Mucosa of gallbladder (tissue), 1 donor: ENCODE measurements at places on chromosomes 2 and 18. TPM values are rescaled to one million over a fixed set of nuclear protein-coding genes. Genes with fewer than 3 reads are reported as not detected.
A peak's percentile ranks its signal among the peaks of the same experiment; 100 is the strongest.

DNA sequence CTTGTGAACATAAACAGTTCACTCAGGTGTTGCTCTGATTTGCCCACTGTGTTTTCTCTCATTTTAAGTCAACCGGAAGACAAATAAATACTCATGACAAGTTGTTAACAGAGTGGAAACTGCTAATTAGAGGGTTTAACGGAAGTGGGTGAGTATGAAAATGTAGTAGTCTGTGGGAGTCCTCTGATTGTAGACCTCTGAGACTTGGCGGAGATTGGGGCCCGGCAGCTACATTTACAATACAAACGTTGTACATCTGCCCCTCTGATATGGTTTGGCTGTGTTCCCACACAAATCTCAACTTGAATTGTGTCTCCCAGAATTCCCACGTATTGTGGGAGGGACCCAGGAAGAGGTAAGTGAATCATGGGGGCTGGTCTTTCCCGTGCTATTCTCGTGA, 107.3 kb upstream of the FAM98A start:
- DNase-seq = no peak

DNA sequence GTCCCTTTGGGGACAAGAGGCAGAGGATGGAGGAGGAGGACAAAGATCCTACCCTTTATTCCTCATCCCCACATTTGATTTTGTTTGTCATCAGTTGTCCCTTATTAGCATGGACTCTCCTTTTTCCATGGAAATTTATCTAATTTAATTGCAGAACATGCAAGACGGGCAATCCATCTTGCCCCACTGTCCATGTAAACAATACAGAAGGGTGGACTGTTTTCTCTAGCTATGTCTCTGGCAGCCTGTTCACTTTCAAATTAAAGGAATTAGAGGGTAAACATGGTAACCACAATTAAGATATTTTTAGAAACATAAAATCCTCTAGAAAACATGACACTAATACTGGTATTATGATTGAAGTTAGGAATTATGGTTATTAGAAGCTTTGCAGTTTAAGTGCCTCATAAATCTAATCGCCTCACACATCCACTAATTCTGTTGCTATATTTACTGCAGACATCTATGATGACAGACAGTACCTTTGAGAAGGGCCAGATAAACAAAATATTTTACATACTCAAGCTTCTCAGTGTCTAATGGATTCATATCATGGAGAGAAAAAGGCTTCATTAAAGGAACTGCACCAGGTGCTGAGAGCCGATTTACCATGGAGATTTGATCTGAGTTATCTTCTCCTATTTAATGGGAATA, 215.5 kb downstream of the LNPK start:
- DNase-seq = no peak

- DNase-seq = peak; percentile 43
Measured at GRCh38 chr2:227862227-227862740, 9.1 kb upstream of the DAW1 start.

DNA sequence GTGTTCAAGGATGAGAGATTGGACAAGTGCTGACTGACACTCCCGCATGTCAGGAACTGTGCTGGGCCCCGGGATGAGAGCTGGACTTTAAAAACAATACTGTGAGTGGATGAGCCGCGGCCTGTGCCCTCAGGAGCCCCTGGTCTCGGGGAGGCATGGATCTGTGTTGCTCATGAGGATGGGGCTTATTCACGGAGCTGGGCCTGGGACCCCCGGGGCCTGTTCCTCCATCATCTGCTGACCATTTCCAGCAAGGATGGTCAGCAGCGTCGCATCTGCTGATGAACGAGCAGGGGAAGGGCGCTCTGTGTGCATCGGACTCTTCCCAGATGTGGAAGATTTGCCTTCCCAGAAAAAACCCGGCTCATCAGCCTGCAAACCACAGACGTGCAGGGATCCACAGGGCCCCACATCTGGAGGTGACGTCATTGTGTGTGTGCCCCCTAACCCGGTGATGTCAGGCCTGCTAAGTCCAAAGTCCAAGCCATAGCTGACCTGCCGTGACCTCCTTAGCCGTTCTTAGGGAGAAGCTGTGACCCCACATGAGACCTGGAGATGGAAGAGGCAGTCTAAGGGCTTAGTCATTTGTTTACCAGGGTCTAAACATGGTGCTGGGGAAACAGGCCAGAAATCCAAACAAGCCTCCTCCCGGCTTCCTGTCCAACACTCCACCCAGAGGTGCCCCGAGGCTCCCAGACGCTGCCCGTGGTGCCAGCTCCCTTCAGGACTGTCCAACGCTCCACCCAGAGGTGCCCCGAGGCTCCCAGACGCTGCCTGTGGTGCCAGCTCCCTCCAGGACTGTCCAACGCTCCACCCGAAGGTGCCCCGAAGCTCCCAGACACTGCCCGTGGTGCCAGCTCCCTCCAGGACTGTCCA, 143.9 kb downstream of the PXDN start:
- DNase-seq = no peak

GRCh38 chr2:173964565-173965371, 405 bp downstream of the SP3 start:
- peak; percentile 84 for DNase-seq

- no peak for DNase-seq
Measured at GRCh38 chr2:96921561-96922319, 51.9 kb upstream of the SEMA4C start.

GRCh38 chr2:129777762-129778583, 201.5 kb upstream of the RAB6C start:
- no peak for DNase-seq

DNA sequence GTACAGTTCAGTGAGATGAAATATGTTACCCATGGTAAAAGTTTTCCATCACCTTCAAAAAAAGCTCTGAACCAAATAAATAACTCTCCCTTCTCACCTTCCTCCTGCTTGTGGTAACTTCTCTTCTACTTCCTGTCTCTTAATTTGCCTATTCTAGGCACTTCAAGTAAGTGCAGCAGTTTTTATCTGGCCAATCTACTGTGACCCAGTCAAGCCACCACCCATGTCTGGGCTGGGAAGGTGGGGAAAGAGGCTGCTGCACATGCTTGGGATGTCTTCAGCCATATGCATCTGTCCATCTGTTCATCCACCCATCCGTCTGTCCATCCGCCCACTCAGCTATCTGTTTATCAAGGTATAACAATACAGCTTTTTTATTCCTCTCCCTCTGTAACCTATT, 31.6 kb downstream of the ZNF532 start:
- DNase-seq = no peak

- DNase-seq = no peak
Measured at GRCh38 chr2:227745594-227745993, at the start of gene SCYGR8. Gene SCYGR8 (plus strand): TSS chr2:227745894. CDS start chr2:227745894, 0 bp downstream.

DNA sequence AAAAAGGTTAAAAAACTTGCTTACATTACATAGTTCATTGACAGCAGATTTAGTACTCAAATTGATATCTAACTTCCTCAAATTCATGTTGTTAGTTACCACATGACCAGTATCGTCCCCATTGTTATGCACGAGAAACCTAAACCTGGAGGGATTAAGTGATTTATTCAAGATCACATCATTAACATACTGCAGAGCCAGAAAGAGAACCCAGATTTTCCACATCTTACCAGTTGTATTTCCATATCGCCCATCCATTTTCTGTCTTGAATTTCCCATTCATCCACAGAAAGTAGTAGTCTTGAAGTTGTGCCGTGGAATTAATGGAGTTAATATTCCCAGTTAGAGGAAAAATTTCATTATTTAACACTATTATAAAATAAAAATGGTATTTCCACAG, 512.0 kb downstream of the METTL4 start:
- DNase-seq = no peak

DNA sequence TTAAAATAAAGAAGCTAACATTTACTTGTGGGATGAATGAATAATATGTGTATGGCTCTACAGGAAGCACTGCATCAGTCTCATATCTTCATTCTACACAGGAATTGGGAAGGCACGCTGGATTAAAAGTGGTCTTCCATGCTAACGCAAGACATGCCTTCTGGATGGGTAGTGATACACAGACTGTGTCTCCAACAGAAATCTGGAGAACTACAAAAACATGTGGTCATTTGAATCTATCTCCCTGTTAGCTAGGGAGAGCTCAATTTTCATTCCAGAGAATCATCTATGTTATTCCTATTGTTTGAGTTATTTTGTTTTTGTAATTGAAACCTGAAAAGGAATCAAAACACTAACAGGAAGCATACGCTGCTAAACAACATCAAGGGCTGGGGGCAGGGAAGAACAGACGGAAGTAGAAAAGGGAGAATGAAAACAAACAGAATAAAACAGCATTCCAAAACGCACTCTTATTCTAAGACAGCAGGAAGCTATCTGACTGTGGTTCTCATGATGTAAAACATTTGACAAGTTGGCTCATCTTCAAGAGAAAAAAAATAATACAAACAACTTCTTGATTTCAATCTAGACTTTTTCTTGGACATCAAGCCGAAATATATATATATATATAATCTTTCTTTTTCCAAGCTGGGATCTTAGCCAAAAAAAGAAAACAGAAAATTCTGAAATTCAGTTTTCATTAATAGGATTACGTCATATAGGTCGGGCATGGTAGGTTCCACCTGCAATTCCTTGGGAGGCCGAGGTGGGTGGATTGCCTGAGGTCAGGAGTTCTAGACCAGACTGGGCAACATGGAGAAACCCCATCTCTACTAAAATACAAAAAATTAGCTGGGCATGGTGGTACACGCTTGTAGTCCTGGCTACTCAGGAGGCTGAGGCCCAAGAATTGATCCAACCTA, 31.5 kb upstream of the ASNSD1 start:
- DNase-seq = no peak

DNA sequence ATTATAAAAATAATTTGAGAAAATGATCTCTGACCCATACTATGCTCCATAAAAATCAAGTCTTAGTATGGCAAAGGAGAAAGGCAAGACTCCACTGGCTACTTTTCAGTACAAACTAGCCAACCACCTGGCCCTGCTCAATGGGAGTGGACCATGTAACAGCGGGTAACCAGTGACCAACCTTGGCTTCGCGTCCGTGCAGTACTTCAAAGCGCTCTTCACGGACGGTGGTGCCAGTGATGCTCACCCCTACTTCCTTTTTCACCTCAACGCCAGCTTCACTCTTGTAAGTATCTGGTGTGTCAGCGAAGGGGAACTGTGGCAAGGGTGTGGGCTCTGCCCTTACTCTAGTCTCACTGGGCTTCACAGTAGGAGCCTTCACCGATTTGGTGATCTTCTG, 23.3 kb downstream of the TTN start:
- DNase-seq = no peak

GRCh38 chr2:231056453-231057416, at the start of gene PSMD1:
Gene PSMD1 (plus strand): TSS chr2:231056867. CDS start chr2:231057026, 159 bp downstream.
- DNase-seq = peak; percentile 94

DNA sequence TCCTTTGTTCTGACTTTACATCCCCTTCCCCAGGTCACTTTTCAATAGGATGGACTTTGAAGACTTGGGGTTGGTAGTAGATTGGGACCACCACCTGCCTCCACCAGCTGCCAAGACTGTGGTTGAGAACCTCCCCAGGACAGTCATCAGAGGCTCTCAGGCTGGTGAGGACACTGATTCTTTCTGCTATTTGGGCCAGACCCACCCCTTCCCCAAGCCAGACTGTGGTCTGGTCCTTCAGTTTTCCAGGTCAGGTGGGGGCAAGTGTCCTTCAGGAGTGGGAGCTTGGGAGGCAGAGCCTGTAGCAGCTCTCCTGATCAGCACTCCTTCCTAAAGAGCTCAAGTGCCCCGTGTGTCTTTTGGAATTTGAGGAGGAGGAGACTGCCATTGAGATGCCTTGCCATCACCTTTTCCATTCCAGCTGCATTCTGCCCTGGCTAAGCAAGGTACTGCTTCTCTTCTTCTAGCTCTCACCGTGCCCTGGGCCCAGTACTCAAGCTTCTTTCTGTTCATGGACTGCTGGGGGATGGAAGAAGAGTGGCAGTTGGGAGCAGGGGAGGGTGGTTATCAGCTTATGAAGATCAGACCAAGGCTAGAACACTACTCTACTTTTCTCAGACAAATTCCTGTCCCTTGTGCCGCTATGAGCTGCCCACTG, 1.1 kb downstream of the RNF181 start:
- no peak for DNase-seq

DNA sequence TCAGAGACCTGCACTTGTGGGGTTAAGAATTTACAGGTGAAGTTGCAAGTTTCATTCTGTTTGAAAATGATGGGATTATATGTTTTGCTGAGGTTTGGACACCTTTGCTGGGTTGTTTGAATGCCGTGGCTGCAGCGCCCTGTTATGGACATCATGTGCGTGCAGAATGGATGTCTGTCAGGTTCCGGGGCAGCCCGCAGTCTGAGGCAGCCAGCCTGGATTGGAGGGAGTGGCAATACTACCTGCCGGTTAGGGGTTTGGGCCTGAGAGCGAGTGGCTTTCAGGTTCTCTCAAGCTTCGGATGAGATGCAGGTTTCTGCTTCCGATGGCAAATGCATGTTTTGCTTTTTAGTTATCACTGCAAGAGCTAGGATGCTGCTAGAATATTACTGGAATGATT, 1.1 kb downstream of the CASP8 start:
- no peak for DNase-seq

DNA sequence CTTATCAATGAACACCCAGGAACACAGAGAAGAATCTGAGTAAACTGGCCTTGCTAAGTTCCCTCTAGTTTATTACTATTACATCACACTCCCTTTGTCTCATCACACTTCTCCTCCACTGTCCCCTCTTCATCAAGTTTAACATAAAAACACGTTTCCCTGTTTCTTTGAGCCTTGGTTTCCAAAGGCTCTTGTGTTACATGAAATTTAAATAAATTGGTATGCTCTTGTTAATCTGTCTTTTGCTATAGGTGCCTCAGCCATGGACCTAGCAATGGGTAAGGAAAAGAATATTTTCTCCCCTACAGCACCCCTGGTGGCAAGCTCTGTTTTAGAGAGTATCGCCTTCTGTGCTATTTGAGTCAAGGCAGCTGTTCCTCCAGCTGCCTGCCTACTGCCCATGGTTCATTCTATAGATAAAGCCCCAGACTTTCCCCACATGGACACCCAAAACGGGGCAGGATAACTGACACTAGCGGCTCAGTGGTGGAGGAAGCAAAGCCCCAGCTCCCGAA, 31.8 kb downstream of the TGIF1 start:
- no peak for DNase-seq

DNA sequence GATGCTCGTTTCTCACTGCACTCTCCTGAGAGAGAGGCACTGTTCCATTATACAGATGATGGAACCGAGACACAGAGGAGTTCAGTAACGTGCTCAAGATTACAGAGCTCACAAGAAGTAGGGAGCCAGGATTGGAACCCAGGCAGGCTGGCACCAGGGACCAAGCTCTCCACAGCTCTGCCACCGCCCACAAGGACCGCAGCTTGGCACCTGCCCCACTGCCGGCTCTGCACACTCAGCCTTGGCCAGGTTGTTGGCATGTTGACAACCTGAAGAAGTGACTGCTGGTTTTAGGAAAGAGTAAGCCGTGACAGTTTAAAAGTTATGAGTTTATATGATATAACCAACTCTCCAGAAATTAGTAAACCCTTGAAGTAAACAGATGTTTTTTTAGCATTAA, 48.0 kb upstream of the ITM2C start:
- DNase-seq = no peak

Gene CENPA
- 1.3 TPM for total RNA-seq

Gene CYP26B1
- 2.2 TPM for total RNA-seq

Gene CEP192
- 22.6 TPM for total RNA-seq

Gene FAM161A
- 3.8 TPM for total RNA-seq

Gene HOXD8
- total RNA-seq = 1.7 TPM

Gene TUBA4B
- not detected for total RNA-seq

Gene SIX3
- not detected for total RNA-seq

Gene BABAM2
- 47.3 TPM for total RNA-seq
